Common myeloid progenitor, CD34-positive (primary cell): ENCODE measurements at places on chromosomes 3 and 15.
A peak's percentile ranks its signal among the peaks of the same experiment; 100 is the strongest.

- DNase-seq = no peak
These were observed 56.1 kb upstream of the CMTM7 start for GRCh38 chr3:32335365-32336112.

GRCh38 chr3:87219611-87220010, 7.5 kb upstream of the CHMP2B start:
- no peak for DNase-seq

DNA sequence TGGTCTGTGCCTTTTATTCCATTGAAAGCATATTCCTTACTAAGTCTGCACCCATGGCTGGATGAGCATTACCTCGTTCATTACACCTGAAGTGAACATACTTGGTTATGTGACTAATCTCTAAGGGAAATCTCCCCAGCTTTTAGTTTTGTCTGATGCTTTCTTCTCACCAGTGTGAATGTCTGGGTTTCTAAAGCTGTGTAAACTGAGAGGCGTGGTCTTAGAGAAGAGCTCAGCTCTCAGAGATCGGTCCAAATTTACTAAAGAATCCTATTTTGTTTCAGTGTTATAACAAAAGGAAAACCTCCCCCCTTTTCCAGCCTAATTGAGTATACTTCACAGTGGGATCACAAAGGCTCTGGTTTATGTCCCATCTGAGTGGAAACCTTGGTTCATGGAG, 352.3 kb downstream of the PTPRG start:
- DNase-seq = no peak

DNA sequence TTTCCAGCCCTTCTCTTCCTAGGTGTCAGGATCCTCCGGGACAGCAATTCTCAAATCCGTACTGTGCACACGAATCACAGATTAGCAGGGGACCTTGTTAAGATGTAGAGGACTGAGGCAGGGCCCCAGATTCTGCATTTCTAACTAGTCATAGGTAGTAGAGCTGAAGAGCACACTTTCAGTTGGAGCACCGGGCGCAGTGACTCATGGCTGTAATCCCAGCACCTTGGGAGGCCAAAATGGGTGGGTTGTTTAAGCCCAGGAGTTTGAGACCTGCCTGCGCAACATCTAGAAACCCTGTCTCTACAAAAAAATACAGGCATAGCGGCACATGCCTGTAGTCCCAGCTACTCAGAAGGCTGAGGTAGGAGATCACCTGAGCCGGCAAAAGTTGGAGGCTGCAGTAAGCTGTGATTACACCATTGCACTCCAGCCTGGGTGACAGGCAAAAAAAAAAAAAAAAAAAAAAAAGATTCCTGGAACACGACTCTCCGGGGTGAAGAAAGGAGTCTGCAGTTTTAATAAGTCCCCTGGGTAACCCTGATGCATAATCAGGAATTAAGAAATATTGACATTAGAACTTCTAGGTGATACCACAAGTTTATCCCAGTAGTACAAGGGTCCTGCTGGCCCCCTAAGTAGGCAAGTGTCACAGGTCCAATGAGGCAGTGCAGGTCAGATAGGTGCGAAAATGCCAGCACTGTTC, 21.4 kb upstream of the IGDCC3 start:
- DNase-seq = no peak

DNA sequence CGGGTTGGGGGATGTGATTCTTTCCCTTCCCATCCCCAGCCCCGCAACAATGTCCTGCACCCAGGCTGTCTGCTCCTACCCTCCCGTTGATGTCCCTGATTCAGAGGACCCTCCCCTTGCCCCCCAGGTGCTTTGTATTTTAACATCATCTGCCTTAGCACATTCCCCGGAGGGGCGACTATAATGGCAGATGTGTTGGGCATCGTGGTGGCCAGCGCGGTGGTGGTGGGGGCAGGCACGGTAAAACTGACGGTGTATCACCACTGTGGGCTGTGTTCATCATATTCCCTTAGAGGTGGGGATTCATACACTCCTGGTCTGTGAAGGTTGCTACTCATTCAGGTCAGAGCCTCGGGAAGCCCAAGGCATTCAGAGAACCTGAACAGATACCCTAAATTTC, 173.0 kb downstream of the ADAMTS17 start:
- no peak for DNase-seq

DNA sequence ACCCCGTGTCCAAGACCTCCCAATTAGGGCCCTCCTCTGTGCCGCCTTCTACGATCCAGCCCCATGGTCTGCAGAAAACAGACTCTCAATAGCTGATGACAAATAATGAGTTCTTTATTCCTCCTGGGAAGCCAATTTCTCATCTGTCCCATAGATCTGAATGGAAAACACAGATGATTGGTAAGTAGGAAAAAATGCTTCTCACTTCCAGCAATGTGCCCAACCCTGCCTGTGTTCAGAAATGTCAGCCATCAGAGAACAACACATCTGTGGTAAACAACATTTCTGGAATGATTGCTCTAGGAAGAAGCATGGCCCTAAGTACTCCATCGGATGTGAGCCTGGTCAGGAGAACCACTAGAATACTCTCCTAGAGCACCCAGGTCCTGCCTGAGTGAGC, 240.5 kb upstream of the HES1 start:
- no peak for DNase-seq

DNA sequence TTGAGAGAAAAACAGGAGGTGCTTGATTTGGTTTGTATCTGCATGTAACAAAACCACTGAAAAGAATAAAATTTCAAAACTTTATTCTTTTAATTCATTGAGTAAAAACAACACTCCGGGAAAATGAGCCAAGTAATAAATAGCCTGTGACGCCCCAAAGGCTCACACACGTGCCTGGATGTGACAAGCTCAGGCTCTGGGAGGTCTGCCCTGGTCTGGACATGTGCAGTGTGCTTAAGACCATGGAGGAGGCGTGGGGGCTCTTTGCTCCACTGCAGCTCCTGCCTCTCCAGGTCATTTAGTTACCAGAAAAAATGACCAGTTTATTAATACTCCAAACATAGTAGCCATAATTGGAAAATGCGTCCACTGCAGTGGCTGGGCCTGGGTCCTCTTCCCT, 8.6 kb upstream of the NME9 start:
- no peak for DNase-seq

DNA sequence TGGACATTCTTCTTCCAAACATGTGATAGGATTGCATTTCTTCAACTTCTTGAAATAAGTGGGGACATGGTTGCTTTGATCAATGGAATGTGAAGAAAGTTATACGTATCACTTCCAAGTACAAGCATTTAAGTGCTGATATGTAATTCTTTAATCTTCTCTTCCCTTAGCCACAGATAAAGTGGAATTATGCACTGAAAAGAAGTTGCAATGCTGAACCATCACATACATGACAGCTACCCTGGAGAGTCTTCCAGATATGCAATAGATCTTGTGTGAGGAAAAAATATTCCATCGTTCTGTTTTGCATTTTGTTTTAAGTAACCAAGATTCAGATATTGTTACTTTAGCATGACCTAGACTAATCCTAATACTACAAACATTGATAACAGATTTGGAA, 674.3 kb downstream of the NSUN3 start:
- no peak for DNase-seq

- DNase-seq = no peak
These were observed 143.8 kb upstream of the IL12A start for GRCh38 chr3:159844801-159845261.

- DNase-seq = no peak
These were observed 107.6 kb upstream of the FGF7 start for GRCh38 chr15:49315391-49315823.

DNA sequence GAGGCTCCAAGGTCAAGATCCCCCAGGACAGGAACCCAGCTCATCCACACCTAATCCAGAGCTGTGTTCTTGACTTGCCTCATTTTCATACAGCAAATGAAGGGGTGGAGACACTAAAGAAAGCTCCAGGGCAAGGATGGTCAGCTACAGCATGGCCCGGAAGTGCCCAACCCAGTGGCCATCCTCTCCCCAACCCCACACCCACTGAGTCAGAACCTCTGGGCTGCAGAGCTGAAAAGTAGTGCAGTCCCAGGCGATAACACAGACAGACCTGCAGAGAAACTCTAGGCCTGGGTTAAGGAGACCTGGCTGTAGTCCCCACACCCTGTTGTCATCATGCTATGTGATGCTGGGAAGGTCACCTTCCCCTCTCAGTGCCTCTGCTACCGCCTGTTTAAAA, 85.3 kb downstream of the SEMA5B start:
- no peak for DNase-seq

DNA sequence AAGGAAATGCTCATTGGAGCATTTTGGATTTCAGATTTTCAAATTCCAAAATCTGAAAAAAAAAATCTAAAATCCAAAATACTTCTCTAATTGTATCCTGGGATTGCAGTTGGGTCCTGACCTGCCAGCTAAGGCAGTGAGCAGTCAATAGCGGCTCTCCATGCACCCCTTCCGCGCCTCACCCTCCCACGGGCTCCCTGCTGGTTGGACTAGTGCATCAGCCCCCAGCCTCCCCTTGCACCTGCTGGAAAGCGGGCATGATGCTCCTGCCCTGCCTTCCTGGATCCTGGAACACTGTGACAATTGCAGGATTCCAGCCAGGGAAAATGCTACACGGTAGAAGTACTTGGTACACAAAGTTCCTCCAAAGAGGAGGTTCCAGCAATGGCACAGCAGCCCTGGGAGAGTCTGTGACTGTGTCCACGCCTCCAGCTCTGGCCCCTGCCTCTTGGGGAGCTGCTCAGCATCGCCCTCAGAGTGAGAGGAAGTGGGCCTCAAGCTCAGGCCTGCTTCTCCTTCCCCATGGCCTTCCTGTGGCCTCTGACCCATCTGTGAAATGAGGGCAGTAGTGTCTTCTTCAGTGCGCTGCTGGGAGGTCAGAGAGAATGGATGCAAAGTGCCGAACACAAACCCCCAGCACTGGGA, 39.5 kb upstream of the CHRNB4 start:
- DNase-seq = no peak

DNA sequence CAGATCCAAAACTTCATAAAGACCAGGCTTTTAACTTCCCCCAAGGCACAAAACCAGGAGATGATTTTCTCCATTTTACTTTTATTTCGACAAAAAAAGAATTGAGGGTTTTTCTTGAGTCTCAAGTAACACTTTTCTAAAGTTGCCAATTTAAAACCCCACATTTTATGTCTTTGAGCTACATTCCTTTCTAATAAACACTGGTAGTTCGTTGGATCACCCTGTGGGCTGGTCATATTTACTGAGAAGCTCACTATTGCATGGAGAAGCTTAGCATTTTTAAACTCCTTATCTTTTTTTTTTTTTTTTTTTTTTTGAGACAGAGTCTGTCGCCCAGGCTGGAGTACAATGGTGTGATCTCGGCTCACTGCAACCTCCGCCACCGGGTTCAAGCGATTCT, 255.1 kb upstream of the TPM1 start:
- DNase-seq = no peak

- peak; percentile 53 for DNase-seq
These were observed 18.3 kb upstream of the MYH15 start for GRCh38 chr3:108528459-108529252.

- DNase-seq = no peak
These were observed 137.2 kb upstream of the HES1 start for GRCh38 chr3:193998628-193999195.

DNA sequence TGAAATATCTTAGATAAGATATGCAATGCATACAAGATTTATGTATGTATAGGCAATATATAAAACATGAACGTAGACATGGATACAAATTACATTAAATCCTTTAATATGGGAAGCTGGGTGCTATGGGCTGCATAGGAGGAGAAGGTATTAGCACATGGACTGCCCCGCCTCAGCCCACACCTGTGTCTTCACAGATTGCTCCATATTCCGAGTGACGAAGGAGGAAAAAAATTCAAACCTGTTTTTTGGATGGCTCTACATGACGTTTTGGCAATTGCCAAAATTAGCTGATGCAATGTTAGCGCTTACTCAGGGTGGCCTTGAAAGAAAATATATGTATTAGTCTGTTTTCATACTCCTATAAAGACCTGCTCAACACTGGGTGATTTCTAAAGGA, 223.4 kb upstream of the SLCO3A1 start:
- no peak for DNase-seq

DNA sequence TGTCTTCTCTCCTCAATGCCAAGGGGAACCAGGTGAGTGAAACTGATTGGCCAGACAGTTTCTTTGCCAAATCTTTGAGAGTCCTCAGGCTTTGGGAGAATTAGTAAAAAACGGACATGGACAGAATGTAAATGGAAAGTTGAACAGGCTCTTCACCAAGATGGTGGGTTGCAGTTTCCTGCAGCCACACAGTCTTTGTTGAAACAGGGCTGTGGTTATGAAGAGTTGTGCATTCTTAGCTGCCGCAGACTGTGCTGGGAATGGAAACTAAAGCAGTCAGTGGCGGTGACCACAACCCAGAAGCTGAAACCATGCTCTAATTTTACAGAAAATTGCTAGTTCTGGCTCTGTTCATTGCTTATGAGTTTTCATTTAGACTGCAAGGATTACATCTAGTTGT, 42.1 kb upstream of the TASOR start:
- no peak for DNase-seq

- no peak for DNase-seq
These were observed 35.6 kb upstream of the NDUFB4 start for GRCh38 chr3:120560304-120561250.
